ENCODE measurements at places on chromosomes 5 and 9. TPM values are rescaled to one million over a fixed set of nuclear protein-coding genes. Genes with fewer than 3 reads are reported as not detected.

The TMEM174 gene
- not detected for total RNA-seq

The PCDHB9 gene
- total RNA-seq: 0.31 TPM

The SHISAL2B gene
- not detected for total RNA-seq

The EGFL7 gene
- 2.1 TPM for total RNA-seq

The GADD45G gene
- 1.8 TPM for total RNA-seq

The C9 gene
- total RNA-seq: not detected

The OMD gene
- not detected for total RNA-seq

The GLIPR2 gene
- total RNA-seq: 86.0 TPM

The RNF208 gene
- 0.31 TPM for total RNA-seq

The GZMA gene
- 34.8 TPM for total RNA-seq

The SLC30A5 gene
- total RNA-seq: 21.1 TPM

The CCDC180 gene
- total RNA-seq: 5.0 TPM

The LIX1 gene
- not detected for total RNA-seq

The ADAMTS2 gene
- 0.21 TPM for total RNA-seq

The SLC4A9 gene
- 0.10 TPM for total RNA-seq

The TRPM6 gene
- 0.31 TPM for total RNA-seq

The CEL gene
- total RNA-seq: 0.21 TPM

The CD274 gene
- total RNA-seq: 6.2 TPM

The IFNK gene
- not detected for total RNA-seq

The FOXD4L5 gene
- total RNA-seq: under 0.01 TPM

Data from mononuclear cell (primary cell).